ENCODE measurements at places on chromosomes 6 and 20. TPM values are rescaled to one million over a fixed set of nuclear protein-coding genes. Genes with fewer than 3 reads are reported as not detected.

Gene BNIP5
- not detected for total RNA-seq

Gene PCMTD2
- total RNA-seq = 63.1 TPM

Gene KCNK16
- not detected for total RNA-seq

Gene PLG
- total RNA-seq = not detected

Gene TBXT
- not detected for total RNA-seq

Gene HSPA1L
- total RNA-seq = 2.2 TPM

Gene TRDN
- under 0.01 TPM for total RNA-seq

Gene PTCRA
- total RNA-seq = not detected

Gene RMND1
- total RNA-seq = 26.3 TPM

Gene SPATS1
- not detected for total RNA-seq

Gene GPR6
- not detected for total RNA-seq

Gene ATAT1
- total RNA-seq = 5.7 TPM

Gene PTPRT
- total RNA-seq = 0.41 TPM

Gene LAMP5
- total RNA-seq = 3.6 TPM

Gene SYNCRIP
- total RNA-seq = 84.3 TPM

Gene GHRH
- not detected for total RNA-seq

Gene ADRM1
- 108 TPM for total RNA-seq

Gene SALL4
- not detected for total RNA-seq

Gene SLC16A10
- 0.36 TPM for total RNA-seq

Gene MAPK14
- 71.6 TPM for total RNA-seq

Gene IRF4
- 0.36 TPM for total RNA-seq

Gene FAM83B
- not detected for total RNA-seq

Gene MUCL3
- total RNA-seq = not detected

Gene FOXS1
- not detected for total RNA-seq

Gene DST
- 597 TPM for total RNA-seq

Gene CCN5
- total RNA-seq = 5.0 TPM

Gene HAO1
- total RNA-seq = not detected

Gene CCN2
- 111 TPM for total RNA-seq

Gene CD93
- total RNA-seq = 14.2 TPM

Gene FHL5
- 7.8 TPM for total RNA-seq

All from sigmoid colon (tissue), 7 donors.